T-cell (primary cell): ENCODE measurements at places on chromosomes 5 and 9.

DNA sequence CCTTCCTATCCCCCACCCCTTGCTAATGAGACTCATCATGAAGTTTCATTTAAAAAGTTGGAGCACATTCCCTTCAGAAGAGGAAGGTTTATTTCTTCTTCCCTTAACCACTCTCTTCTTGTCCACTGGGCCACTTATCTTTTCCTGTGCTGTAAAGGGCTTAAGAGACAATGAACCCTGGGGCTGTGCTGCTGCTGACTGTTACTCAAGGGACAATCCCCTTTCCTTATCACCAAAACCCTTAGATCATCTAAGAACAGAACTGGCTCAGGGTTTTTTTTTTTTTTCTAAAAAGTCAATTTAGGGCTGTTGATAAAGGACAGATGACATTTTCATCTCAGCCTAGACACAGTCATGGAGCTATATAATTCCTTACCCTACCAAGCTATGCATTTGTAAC lies 29.6 kb downstream of the CAPSL start:
- DNase-seq, result no peak

DNA sequence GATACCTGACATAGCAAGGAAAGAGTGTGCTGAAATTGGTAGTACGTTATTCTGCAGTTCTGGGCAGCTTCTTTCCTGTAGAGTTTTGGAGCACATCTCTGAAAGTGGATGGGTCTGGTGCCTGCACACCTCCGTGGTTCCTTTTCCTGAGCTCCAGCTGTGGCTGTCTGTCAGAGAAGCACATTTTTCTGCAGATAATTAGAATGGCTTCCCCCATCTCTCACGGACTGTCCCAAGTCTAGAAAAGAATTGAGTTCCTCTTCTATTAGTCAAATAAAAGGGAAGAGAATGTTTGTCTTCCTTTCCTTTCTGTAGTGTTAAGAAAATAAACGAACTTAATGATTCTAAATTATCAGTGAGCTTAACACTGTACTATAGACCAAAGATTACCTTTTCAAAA lies 55.7 kb downstream of the VCAN start:
- no peak for DNase-seq

DNA sequence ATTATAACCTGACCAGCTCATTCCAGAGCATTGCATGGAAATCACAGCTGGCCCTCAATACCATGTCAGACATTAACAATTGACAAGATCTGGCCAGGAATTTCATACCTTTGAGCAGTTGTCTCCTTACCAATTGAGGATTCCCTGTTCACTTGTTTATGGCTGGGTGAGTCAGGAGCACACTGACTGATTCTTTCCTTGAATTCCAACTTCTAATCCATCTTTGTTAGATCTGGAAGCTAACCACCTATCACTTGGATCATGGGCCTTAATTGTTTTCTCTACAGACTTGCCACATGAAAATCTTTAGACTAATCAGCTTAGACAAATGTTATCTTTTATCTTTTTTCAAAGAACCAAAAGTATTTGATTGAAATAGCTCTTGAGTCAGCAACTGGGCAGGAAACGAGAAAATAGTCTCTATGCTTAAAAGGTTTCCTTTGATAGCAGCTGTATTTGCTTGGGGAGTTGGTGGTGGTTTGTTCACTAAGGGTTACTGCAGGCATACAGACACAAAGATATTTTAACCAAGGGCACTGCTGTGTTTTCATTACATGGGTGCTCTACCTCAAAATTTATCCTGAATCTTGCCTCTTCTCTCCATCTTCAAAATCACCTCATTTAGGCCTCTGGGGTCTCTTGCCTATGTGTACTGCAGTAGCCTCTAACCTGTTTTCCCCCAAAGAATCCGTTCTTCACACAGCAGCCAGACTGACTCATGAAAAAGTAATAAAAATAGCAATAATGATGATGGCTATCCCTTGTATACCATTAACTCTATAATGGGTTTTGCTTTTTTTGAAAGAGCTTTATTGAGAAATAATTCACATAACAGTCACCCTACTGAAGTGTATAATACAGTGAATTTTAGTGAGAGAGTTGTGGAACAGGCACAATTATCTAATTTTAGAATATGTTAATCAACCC lies 197.0 kb upstream of the NMUR2 start:
- DNase-seq, result no peak

- DNase-seq, result no peak
Measured at GRCh38 chr9:81650586-81651515, 38.5 kb downstream of the TLE1 start.

- no peak for DNase-seq
Measured at GRCh38 chr9:100567856-100568255, 10.0 kb upstream of the CAVIN4 start.

DNA sequence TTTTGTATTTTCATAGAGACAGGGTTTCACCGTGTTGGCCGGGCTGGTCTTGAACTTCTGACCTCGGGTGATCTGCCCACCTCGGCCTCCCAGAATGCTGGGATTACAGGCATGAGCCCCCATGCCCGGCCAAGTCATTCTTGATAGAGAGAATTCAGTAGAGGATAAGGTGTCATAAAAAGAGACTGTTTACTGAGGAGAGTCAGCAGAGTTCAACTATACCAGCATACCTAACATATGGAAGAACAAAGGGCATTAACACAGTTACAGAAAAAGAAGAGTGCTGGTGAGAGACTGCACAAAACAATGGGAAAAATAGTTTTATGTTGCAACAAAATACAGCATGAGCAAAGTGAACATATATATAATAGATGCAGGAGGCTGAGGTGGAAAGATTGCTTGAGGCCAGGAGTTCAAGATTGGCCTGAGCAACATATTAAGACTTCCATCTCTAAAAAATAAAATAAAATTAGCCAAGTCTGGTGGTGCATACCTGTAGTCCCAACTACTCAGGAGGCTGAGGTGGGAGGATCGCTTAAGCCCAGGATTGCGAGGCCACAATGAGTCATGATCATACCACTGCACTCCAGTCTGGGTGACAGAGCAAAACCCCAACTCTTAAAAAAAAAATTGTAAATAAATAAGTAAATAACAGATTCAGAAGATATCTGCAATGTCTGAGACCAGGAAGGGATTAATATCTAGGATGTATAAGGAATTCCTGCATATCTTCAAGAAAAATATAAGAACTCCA lies 19.5 kb downstream of the B4GALT1 start:
- DNase-seq, result no peak

DNA sequence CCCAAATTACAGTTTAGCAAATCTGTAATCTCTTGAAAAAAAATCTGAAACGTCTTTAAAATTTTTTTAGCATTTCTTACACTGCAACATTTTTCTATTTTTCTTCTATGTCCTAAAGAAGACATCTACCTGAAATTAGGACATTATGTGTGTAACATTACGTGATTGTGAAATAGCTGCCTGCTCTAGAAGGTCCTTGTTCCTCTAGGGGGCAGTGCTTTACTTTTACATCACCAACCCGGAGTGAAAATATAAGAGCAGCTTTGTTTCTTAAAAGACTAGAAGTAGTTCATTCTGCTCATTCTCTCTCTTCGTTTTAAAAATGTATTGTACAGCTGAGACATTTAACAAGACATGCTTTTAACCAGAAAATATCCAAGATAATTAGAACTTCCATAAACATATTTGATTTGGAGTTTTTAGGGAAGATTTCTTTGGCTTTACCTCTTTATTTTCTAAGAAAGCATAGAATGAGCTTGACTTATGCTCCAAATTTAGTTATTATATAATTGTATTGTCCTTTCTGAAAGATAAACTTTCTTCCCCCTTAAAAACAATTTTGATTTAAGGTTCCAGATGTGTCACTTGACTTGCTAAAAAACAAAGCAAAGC lies 48.1 kb upstream of the RIOK2 start:
- no peak for DNase-seq

DNA sequence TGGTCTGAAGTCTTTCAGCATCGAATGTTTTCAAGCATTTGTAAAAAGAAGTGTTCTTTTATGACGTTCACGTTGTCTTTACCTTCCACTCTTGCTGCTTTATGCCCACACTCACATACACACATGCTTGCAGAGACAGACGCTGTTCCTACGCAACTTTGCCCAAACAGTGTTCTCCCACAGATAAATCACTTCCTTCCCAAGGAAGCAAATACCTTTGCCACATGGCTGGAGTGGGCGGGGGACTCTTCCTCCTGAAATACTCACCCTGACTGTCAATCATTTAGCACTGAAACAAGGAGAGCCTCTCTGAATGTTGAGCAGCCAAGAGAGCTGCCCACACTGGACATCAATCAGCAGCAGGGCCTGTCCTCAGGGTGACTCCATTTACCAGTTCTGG lies 22.4 kb upstream of the ASTN2 start:
- no peak for DNase-seq

- no peak for DNase-seq
Measured at GRCh38 chr9:78101247-78101646, 69.6 kb upstream of the GNAQ start.

DNA sequence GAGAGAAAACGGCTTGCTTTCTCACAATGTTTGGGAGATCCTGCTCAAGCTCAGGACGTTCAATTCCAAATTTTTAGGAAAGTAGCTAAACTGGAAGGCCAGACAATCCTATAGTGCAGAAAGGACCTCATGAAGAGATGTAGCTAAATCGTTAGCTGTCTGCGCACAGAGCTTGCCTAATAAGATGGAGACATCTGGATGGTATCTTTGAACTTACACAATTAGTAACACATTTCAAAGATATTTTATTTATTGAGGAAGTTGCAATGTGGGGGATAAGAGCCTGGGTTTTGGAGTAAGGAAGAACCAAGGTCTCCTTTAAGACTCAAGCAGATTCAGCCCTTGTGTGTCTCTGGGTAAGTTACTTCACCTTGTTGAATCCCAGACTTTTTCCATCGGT lies 28.6 kb upstream of the RAB14 start:
- DNase-seq, result no peak

DNA sequence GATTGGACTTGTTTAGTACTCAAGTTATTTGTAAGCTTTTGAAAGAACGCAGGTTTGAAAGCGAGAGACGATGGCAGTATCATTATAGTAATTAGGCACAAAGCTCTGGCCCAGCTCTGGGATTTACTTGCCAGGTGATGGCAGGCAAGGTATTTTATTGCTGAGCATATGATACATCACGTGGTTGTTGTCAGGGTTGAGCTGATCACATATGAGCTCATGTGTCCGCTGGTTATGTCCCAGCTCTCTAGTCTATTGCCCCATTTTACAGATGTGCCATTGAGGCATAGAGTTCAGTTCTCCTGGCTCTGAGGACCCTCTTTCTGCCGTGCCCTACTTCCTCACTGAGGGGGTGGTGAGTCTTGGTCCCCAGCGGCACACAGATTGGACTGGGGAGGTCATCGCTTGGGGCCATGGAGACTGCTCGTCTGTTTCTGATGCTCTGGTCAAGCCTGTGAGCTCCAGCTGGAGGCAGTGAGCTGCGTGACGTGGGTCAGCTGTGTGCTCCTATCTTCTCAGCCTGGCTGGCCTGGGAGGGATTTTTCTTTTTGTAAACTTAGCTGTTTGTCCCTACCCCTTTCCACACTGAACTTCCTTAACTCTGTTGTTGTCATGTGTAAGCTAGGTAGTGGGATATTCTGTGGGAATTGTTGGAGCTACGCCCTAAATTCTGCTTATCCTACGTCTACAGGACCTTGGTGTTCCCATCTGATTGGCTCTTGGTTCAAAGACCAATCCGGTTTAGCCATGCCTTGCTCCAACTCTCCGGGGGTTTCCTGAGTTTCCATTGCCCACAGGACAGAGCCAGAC lies 2.2 kb downstream of the NXNL2 start:
- DNase-seq, result no peak

DNA sequence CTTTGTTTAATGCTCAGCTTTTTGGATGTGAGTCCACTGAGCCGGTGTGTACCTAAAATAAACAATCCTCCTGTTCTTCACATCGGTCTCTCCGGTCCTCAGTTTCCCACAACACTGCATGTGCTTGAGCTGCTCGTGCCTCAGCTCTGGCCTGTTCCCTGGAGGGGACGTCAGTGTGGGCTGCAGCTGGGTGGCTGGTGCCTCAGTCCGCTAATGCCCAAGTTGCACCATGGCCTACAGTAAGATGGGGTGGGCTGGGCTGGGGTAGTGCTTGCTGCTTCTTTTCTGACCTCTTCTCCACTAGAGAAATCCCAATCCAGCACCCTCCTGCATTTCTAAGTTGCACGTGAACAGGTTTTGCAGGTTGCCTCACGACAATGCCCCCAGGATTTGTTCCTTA lies 595 bp upstream of the BTNL9 start:
- no peak for DNase-seq

DNA sequence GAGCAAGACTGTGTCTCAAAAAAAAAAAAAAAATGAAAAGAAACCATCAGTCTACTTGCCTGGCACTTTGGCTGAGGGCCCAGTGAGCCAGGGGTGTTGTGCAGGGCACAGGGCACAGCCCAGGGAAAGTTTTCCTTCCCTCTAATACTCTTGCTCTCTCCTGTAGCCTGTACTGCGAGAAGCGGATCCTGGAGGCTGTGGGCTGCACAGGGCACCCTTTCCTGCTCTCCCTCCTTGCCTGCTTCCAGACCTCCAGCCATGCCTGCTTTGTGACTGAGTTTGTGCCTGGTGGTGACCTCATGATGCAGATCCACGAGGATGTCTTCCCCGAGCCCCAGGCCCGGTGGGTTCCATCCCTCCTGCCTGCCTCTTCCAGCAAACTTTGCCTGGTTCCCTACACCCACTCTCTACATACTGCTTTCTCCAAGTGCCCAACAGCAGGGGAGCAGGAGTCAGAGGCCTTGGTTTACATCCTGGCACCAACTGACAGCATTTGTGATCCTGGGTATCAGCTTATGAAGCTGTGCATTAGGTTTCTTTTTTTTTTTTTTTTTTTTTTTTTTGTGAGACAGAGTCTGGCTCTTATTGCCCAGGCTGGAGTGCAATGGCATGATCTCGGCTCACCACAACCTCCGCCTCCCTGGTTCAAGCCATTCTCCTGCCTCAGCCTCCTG lies 7.2 kb downstream of the ZDHHC12 start:
- no peak for DNase-seq

DNA sequence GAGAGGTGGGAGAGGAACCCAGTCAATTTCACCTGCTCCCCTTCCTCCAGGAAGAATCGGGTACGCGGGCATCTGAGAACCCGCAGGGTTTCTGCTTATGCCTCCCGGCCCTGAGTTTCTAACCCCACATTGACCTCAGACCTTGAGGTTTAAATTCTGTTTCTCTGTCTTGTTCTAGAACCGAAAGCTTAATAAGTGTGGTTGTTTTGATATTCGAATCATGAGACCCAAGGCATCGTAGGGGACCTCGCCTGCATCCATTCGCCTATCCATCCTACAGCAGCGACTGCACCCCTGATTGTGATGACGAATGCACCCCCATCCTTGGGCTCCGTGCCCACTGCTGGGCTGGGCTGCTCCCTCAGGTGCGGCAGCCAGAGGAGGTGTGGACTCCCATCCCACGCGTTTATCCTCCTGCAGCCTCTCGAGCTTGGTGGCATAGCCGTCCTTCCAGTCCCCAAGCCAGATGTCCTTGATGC lies 80.8 kb upstream of the IER5L start:
- peak; percentile 43 for DNase-seq

GRCh38 chr5:151016700-151017099 lies 3.7 kb upstream of the GPX3 start:
- DNase-seq, result no peak
